ENCODE measurements at places on chromosomes 16 and 17.

DNA sequence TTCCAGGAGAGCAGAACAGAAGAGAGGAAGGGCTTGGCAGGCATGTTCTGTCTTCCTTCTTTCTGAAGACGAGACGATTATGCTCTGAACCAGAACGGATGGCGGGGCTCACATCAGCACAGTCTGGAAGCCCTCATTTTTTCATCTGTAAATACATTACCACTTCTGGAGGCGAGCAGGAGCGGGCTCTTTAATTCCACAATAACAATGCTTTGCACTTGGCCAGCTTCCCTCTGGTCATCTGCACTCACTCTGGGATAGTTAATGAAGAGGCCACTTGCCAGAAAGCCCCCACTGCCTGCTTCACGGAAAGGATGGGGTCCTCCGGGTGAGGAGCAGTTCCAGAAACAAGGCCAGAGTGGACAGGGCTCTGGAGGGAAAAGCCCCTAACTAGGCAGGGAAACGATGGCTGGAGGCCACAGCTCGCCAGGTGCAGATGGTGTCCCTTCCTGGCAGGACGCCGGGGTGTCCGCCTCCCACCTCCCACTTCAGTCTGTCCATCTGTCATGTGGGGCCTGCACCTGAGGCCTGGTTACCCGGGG, 13.1 kb upstream of the BCAR1 start:
- DNase-seq: peak; percentile 41

DNA sequence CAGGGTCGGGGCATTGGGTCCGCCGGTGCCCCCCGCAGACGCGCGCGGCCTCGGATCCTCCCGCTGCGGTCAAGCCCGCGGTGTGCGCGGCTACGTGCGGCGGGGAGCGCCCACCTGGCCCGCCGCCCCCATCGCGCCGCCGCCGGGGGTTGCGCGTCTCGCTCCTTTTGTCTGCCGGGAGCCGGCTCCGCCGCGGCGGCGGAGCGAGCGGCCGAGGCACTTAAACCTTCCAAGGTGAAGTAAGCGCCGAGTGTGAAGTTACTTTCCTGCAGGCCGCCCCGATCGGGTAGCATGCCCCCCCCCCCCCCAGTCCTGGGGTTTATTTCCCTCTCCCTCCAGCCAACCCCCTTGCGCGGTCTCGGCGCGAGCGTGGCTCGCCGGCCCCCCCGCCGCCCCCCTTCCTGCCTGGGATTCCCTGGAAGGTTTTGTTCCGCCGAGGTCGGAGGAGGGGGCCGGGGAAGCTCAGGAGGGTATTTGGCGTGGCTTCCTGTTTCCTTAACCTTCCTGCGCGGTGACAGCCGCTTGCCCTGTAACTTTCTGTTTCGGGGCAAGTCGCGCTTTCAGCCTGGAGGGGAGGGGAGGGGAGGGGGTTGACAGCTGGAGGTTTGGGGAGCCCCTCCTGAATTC, 56.6 kb upstream of the GSE1 start:
- DNase-seq: no peak

DNA sequence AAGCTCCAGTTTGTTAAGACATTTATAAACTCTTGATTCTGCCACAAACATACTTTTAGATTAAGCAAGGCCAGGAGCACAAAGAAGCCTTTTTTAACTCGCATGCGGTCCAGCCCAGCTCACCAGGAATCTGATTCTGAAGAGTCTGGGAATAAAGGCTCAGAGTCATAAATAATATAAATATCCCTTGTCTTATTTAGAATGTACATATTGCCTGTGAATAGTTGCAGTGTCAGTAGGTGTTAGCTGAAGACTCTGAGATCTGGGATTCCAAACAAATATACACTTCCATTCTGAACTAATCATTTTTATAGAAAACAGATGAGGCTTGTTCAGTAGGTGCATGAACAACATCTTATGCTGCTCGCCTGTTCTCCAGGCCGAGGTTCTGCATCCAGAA, 59.1 kb upstream of the ELAC2 start:
- no peak for DNase-seq

DNA sequence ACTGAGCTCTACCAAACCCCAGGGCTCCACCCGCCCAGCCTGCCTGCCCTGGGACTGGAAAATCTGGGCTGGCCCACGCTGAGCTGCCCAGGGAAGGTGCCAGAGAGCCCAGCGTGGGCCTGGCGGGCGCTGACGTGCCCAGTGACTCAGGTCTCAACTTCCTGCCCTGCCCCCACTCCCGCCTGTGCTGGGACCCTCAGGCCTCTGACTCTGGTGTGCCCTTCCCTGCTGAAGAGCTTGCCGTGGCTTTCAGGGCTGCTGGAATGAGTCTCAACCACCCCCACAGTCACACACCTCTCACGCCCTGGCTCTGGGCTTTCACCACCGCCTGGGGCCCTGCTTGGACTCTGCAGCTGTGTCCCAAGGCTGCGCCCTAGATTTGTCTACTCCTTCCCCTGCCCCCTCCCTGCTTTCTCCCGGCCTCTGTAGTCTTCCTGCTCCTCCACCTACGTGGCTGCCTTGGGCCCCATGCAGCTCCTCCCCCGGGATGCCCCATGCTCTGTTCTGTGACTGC, 10.4 kb downstream of the LLGL1 start:
- DNase-seq: peak; percentile 65

- no peak for DNase-seq
These were observed 121.4 kb upstream of the CDH5 start for GRCh38 chr16:66245072-66245471.

- DNase-seq: no peak
These were observed 45.9 kb downstream of the PITPNM3 start for GRCh38 chr17:6510321-6510977.

DNA sequence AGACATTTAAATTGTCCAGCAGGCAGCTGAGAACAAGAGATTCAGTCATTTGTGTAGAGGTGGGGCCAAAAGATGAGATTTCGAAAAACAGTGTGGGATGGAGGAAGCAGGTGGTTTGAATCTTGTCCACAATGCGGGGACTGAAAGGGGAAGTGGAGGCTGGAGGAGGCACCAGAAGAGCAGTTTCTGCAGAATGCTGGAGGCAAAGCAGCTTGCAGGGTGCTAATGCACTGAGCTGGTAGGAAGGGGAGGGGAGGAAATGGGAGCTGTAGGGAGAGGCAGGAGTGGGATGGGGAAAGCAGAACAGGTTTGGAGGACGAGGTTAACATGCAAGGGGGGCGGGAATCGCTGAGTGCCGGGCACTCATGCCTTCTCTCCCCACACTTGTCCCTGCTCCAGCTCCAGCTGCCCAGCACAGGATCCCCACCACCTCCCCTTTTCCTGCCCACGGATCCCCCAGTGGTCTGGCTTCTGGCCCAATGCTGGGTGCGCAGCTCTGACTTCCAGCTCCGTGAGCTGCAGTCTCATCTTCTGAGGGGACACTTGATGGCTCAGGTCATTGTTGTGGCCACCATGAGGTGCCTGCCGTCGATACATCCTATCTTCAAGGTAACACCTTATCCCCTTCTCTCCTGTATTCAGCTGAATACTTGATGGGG, 9.4 kb downstream of the C17orf100 start:
- DNase-seq: no peak

DNA sequence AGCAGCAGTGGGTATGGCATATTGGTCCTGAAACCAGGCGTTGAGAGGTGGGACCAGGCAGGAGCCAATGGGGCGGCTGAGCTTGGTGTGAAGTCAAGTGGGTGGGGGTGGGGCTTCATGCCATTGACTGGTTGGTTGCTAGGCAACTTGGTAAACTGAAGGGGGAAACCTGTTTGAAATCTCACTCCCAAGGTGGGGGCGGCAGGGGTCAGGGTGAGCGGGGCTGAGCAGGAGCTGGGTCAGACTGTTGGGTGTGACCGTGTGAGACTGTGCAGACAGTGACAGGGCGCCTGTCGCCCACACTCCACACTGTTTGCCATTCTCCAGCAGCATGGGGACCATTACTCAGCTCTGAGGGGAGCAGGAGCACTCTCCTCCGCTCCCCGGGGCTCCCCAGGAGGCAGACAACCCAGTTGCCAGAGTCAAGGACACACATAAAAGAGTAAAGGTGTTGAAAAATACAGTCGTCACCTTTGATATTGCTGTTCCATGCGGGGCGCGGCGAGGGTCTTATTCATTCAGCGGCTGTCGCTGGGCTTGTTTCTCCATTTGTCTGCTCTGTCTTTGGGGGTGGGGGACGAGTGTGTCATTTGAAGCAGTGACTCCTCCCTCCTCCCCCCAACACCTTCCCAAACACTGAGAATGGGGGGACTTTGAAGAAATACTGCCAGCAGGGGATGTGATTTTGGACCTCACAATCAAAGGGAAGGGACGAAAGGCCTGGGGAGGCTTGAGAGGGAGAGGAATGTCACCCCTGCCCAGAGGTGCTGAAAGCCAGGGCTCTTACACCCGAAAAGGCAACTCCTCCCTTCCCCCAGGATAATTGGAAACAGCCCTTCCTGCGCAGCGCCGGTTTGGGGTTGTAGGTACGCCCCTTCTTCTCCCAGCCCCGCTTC, 1.2 kb upstream of the EFNB3 start:
- DNase-seq: peak; percentile 54

DNA sequence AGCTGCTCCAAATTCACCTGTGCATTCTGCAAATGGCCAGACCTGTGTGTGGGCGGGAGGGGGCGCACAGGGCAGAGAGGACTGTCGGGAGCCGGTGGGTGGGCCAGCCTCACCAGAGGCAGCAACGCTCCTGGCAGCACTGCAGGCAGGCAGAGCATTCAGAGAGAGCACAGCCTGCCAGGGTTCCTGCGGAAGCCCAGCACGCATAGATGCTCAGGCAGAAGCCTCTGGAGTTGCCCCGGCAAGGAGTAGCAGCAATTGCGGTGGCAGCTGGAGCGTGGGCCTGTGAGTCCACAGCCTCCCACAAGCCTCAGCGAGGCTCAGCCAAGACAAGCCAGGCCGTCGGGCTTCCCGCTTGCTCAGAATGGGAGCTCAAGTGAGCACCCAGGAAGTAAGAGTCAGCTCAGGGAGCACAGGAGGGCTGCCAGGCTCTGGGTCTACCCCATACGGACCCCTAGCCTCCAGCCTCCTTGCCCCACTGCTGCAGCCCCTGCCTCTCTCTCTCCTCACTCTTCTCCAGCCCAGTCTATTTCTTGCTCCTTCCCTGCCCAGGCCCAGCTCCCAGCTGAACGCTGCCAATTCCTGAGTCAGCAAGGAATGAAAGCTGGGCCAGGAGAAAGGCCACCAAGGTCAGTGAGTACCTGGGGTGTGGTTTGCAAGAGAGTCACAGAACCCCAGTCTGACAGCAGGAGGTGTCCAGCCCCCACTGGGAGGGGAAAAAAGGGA, 9.6 kb downstream of the EMC6 start:
- DNase-seq: peak; percentile 71

Data from fibroblast of mammary gland (primary cell).